Omental fat pad (tissue), 4 donors: ENCODE measurements at places on chromosomes 1 and 21.

DNA sequence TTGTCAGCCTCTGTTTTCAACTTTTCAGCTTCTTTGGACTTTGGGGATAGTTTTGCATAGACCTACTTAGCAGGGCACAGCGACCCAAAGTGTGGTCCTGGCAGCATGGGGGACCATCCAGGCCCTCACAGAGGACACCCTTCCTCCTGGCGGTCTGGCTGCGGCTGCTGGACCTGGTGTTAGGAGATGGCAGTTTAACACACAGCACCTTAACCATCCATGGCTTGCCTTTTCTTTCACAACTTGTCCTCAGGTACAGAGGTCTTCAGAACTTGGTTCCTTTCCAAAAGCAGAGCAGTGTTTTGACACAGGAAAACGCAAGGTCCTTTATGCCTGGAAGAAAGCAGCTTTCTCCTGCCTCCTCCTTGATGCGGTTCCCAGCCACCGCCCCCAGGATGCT lies 68.1 kb downstream of the RHOU start:
- DNase-seq, result no peak

GRCh38 chr1:18936471-18936813 lies 20.0 kb downstream of the IFFO2 start:
- DNase-seq, result no peak

DNA sequence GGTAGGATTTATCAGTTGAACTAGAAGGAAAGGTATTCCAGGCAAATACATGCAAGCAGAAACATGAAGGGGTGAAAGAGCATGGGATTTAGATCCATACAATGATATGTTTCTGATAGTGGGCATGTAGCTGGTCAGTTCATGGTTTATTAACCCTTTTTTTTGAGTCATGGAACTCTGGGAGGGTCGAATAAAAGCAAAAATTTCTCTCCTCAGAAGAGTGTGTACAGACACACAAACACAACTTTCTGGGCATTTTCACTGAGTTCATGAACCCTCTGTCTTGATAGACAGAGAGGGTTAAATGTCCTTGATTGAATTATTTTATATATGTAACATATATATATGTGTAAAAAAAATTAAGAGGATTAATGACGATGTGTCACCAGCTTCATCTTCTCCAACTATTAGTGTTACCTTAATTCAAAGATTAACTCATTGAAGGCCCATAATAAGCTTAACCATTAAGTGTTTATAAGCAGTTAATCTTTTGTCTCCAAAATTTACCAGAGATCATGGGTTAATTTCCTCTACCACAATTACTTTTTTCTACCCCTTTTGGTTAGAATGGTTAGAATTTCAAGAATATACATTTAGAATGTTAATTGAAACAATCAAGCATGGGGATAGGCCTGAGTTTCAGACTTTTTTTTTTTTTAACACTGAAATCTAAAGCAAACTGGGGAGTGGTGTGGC lies 4.6 kb downstream of the JUN start:
- DNase-seq, result no peak

GRCh38 chr1:219329578-219329977 lies 155.9 kb downstream of the LYPLAL1 start:
- no peak for DNase-seq

DNA sequence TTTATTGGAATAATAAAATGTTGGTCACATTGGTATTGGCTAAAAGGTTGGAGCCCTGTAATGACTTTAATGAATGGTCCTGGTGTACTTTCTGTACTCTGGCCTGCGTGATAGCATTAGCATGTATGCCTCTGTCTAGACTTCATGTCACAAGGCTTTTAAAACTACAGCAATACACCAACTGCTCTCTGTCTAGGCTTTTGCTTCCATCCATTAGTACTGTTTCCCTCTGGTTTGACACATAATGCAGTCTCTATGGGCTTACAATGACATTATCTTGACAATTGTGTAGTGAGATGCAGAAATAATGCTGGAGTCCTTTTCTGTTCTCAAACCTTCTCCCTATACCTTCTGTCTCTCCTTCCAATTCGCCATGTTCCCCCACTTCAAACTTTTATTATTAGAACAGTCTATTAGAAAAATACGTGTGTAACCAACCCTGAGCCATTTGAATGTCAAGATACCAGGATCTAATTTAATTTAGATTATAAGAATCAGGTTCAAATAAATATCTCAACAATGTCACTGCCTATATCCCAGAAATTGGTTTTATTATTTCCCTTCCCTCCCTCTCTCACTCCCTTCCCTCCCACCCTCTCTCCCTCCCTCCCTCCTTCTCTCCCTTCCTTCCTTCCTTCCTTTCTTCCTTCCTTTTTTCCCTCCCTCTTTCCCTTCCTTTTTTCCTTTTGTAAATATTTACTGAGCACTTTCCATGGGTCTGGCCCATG lies 8.8 kb downstream of the C8A start:
- DNase-seq, result no peak

GRCh38 chr1:5944843-5945167 lies 47.4 kb downstream of the NPHP4 start:
- DNase-seq, result no peak

GRCh38 chr1:212915245-212916091 lies 34.9 kb upstream of the VASH2 start:
- DNase-seq, result no peak

DNA sequence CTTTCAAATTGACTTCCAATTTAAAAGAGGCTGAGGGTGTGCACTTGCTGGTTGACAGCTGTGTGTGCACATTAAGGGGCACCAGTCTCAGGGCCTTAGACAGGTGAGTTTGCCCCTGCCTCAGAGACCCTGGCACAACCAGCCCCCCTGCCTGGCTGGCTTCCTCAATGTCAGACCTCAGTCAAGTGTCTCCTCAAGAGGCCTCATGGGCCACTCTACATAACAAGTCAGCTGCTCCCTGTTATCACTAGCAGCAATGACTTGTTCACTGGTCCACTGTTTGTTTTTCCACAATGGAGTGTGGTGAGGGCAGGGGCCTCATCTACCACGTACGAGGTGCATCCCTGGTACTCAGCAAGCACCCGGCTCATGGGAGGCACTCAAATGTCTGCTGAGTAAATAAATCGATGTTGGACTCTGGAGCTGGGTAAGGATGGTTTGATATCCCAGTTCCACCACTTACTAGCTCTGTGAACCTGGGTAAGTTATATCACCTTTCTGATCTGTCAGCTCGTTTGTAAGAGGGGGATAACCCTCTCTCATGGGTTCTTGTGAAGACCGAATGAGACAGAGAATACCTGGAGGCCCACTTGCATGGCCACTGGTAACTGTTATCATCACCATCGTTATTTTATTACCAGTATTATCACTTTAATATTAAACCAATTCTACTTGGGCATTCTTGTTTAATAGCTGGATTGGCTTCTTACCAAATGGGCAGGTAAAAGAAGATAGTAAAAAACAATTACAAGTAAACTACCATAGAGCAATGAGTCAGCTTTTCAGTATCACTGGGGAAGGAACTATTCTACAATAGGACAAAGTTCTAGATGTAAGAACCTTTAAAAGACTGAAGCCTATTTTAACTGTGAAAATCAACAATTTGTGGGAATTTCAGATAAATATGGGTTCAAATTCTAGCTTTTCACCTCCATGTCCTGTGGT lies 64.6 kb downstream of the SLC66A1 start:
- no peak for DNase-seq

- no peak for DNase-seq
Measured at GRCh38 chr1:151255381-151255780, 847 bp downstream of the PSMD4 start.

DNA sequence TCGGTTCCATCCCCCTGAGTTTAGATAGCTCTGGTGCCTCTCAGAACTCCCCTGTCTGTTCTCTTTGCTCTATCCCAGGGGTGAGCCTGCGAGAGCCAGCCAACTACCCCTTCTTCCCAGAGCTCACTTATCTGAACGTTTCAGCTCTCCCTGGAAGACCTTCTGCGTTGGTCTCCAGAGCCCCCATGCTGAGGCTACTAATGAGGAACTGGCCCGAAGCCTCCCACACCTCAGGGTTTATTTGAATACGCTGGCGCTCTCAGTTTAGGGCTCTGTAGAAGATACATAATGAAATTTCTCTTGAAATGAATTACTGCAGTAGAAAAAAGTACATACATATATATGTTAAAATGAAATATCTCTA lies 43.5 kb downstream of the TCEANC2 start:
- no peak for DNase-seq

GRCh38 chr1:25744140-25744581 lies 55.8 kb upstream of the SELENON start:
- DNase-seq, result no peak
